ENCODE measurements at places on chromosomes 7 and 10.

DNA sequence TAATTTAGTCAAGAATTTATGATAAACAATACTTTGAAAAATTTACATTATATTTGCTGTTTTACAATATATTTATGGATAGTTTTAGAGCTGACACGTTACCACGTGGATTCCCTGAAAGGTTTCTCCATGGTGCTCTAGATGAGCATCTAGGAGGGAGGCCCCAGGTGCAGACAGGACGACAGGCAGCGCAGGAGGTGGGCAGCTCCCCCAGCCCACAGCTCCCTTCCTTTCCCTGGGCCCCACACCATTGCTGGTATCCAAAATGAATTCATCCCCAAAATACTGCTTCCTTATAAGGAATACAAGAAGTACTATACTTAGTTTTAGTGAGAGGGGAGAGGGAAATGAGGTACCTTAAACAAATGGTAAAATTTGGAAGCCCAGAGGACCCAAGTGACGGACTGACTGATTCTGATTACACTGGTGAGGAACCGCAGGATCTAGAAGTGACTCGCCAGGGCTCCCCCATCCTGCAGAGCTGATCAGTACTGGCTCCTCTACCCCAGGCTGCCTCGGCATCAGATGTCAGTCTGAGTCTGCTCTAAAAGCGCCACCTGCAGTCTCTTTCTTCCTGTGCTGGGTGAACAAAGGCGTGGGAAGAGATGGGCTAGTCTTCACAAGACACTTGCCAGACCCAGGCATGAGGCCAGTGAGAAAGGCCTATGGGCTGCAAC, 89.2 kb downstream of the DLG5 start:
- DNase-seq: no peak

- DNase-seq: no peak
Measured at GRCh38 chr10:86209726-86210125, 156.9 kb downstream of the GRID1 start.

DNA sequence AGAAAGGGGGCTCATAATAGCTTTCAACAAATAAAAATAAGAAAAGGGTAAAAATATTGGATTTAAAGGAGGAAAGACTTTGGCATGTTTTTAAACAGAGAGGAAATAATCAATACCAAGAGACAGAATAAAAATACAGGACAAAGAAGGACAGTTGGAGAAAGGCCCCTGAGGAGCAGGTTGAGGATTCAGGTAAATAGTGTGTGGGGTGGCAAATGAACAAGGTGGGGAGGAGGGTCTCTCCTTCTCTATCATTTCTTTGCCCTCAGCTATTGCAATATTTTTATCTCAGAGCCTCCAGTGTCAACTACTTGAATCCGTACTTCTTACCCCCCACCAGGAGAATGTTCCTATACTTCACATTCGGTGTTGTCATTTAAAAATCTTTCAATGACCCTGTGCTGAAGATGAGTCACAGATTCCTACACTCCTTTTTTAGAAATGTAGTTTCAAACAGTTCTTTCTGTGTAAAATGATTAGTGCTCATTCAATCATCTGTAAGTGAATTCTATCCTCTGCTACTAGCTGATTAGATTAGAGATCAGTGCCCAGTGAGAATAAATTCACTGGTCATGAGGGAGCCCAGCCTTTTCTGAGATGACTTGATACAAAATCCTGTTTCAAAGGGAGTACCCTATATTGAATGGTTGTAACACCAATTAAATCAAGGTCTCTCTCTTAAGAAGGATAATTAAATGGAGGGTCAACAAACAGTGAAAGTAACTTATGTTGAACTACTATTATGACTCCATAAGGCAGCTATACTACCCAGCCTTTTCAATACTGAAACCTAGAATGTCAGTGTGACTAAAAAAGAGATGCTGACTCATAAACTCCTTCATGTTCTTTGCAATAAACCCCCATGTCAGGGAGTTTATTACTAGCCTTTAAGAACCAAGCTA, 50.4 kb upstream of the WNT16 start:
- DNase-seq: peak; percentile 36

- no peak for DNase-seq
Measured at GRCh38 chr10:128709686-128710085, 583.5 kb upstream of the MKI67 start.
